Stimulated activated CD8-positive, alpha-beta memory T cell treated with anti-CD3 and anti-CD28 coated beads, Interleukin-4, amount 100 ng/mL, for 1 hour (primary cell): ENCODE measurements at places on chromosomes 5 and 9.

GRCh38 chr9:134490446-134490845, 151.2 kb upstream of the COL5A1 start:
- no peak for DNase-seq

DNA sequence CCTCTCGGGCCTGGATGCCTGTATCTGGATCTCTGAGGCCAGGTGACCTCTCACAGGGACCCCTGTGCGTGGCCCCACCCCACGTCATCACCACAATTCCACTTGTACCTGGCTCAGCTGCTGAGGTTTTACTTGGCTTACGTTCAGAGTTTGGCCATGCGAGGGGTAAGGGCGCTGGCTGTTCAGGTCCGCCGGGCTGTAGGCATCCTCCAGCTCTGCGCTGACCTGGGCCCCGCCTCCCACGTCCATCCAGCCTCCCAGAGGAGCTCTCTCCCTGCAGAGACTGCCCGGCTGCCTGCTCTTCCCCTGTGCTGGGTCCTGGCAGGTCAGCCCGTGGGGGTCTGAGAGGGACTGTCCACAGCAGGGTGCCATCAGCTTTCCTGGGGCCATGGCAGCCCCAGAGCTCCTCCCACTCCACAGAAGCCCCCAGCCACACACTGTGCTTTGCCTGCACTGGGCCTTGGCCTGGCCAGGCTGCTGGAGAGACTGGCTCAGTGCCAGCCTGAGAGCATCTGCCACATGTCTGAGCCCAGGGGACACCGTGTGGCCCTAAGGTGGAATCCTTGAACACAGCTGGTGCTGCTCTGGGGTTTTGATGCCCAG, 43.6 kb downstream of the SLC6A3 start:
- no peak for DNase-seq

GRCh38 chr5:73997960-73998359, 372.0 kb downstream of the ARHGEF28 start:
- DNase-seq, result no peak

DNA sequence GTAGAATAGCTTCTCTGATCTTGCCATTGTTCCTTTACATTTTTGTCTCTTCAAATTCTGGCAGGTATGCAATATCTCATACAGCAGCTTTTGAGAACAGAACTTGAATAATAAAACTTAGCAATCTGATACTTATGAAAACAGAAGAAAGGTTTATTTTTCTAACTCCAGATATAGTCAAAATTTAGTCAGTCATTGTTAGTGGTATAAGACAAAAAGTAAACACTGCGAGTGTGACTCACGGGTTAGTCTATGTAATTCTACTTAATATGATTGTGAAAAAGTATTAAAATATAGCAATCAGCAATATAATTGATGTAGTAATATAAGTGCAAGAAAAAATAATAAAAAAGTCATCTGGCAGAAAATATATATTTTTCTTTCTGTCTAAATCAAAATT, 910.4 kb downstream of the DNAH5 start:
- no peak for DNase-seq

GRCh38 chr9:12640016-12640587, 53.1 kb upstream of the TYRP1 start:
- DNase-seq, result no peak

DNA sequence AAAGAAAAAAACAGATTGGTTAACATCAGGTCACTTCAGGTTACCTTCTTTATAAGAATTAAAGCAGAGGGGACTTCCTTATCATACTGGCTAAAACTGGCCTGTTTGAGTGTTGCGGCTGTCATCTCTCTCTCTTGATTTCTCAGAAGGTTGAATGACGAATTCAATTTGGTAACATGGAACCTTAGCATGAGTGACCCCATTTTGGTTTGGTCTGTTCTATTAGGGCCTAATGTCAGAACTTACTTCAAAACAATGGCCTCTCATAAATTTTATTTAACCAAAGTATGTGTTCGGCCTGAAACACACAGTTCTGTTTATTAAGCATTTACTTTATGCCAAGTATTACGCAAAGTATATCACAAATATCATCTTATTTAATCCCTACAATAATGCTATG, 147.5 kb downstream of the CAAP1 start:
- no peak for DNase-seq

DNA sequence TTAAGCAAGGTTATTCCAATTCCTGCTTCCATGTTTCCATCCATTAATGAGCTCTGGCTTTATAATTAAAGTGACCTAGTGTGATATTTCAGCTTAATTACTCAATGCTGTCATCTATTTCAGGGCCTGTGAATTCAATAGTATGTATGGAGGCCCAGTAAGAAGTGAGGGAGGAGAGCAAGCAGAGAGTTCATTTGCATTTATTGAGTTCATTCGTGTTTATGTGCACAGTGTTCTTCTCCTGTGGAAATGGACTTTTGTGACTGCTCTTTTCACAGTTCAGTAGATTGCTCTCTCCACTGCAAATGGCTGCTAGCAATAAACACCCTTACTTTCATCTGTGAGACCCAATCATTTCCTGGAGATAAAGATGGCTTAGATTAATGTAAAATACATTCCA, 130.9 kb downstream of the CEMIP2 start:
- DNase-seq, result no peak

- no peak for DNase-seq
Observed at GRCh38 chr9:108956022-108956630, 21.9 kb downstream of the ABITRAM start.

GRCh38 chr9:98854266-98854665, 46.8 kb downstream of the GALNT12 start:
- no peak for DNase-seq

- no peak for DNase-seq
Observed at GRCh38 chr5:177304392-177305119, 957 bp downstream of the PRELID1 start.

DNA sequence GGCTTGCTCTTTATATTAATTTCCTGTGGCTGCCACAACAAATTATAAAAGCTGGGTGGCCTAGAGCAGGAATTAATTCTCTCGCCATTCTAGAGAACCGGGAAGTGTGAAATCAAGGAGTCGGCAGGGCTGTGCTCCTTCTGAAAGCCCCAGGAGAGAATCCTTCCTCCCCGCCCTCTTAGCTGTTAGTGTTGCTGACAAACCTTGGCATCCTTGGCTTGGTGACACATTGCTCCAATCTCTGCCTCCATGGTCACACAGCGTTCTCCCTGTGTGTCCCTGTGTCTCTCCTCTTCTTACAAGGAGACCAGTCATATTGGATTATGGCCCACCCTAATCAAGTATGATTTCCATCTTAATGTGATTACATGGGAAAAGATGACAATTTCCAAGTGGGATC, 55.9 kb upstream of the NEURL1B start:
- no peak for DNase-seq

- no peak for DNase-seq
Observed at GRCh38 chr5:45411971-45412612, 284.1 kb downstream of the HCN1 start.

- DNase-seq, result no peak
Observed at GRCh38 chr5:120735076-120735475, 271.0 kb downstream of the PRR16 start.

GRCh38 chr9:99062549-99062948, 42.4 kb upstream of the TGFBR1 start:
- DNase-seq, result no peak
